ENCODE measurements at places on chromosomes 1 and 21. TPM values are rescaled to one million over a fixed set of nuclear protein-coding genes. Genes with fewer than 3 reads are reported as not detected.

MATN1 gene
- 0.17 TPM for total RNA-seq

FBLIM1 gene
- total RNA-seq: not detected

PLCH2 gene
- 14.0 TPM for total RNA-seq

WDR3 gene
- total RNA-seq: 34.6 TPM

SLC1A7 gene
- not detected for total RNA-seq

PLEKHN1 gene
- total RNA-seq: 2.4 TPM

PIGV gene
- 11.3 TPM for total RNA-seq

Data from T-helper 1 cell treated with Interleukin-12 subunit alpha and Interleukin-12 subunit beta and Interleukin-4 antibody, amounts not matched to agents 30 ng/mL and 1 ng/mL, for 36 hours (primary cell).